Retina (tissue), 1 donor: ENCODE measurements at places on chromosomes 2 and 18.
A peak's percentile ranks its signal among the peaks of the same experiment; 100 is the strongest.

GRCh38 chr2:98577313-98577712 is 31.0 kb downstream of the COA5 start:
- no peak for DNase-seq

GRCh38 chr2:19336781-19337180 is 21.6 kb downstream of the OSR1 start:
- peak; percentile 24 for DNase-seq

GRCh38 chr2:104668631-104669030 is 185.3 kb upstream of the POU3F3 start:
- DNase-seq: no peak

DNA sequence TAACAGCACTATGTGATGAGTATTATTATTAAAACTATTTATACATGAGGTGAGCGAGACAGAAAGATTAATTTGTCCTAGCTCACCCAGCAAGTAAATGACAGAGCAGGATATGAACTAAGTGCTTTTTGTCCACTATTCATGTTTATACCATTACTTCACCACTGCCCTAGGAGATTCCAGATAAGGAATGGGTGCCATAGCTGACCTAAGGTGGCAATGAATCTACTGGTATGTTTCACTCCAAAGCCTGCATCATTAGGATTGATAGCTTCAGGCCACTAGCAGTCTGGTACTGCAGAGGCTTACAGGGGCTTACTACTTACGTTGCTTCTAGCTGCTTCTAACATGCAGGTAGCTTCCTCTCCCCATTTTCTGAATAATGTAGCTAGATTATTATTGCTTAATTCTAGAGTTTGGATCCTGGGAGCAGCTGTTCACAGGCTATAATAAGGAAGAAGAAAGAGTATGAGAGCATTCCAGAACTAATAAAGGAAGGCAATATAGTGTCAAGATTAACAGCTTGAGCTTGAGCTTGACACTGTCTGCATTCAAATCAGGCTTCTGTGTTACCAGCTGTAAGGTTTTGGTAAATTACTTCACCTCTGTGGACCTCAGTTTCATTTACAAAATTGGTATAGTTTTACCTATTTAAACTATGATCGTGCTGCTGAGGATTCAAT is 153.7 kb downstream of the GALNT3 start:
- DNase-seq: no peak

DNA sequence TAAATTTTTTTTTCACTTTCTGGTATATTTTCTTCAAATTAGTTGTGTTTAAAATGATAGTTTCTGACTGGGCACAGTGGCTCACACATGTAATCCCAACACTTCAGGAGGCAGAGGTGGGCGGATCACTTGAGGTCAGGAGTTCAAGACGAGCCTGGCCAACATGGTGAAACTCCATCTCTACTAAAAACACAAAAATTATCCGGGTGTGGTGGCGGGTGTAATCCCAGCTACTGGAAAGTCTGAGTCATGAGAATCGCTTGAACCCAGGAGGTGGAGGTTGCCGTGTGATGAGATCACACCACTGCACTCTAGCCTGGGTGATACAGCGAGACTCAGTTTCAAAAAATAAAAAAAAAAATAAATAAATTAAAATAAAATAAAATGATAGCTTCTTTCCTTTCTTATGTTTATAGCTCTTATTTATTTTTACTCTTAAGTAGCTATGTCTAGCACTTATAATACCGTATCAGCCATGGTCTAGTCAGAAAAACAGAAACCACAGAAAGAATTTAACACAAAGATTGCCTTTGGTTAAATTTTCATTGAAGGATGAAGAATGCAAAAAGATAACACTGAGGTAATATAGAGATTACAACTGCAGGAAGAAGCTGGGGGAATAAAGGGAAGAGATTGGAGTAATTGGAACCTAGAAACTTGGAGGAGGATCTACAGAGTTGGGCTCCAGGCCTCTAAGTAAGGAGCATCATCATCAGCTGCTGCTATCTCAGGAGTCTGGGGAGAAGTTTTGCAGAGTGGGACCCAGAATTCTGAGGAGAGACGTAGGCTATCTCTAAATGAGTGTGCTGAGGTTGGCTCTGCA is 54.7 kb upstream of the MBOAT2 start:
- no peak for DNase-seq

GRCh38 chr18:56565551-56566345 is 72.6 kb downstream of the TXNL1 start:
- no peak for DNase-seq

DNA sequence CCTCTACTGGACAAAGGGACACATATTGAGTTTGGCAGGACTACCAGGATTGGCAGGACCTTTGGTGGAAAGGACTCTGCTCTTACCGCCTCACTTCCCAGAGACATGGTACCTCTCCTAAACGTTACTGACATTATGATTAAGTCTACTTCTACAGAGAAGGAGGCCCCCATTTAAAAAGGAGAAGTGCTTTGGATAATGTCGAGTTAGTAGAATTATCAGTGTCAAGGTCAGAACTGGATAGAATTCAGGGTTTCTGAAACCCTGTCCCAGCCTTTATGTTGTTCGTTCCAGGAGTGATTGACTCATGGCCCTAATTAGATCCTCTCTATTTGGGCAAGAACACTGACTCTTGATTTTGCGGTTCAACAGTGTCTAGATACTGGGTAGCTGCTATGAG is 45.8 kb downstream of the LRRTM1 start:
- DNase-seq: no peak

DNA sequence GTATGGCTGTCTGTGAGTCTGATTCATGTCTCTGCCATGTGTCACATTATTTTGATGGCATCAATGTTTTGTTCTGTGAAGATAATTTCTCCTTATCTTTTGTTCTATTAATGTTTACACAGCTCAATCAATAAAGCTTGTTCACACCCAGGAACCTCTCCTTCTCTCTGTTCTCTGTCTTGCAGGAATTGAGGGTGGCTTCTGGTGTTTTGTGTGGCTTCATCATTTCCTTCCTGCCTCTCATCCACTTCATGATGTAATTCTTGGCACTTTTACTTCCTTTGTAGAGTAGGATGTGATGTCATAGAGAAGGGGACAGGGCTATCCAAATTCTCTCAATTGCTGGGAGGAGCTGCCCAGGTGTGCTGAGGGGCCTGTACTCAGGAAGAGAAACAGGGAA is 27.2 kb downstream of the ASXL3 start:
- no peak for DNase-seq

DNA sequence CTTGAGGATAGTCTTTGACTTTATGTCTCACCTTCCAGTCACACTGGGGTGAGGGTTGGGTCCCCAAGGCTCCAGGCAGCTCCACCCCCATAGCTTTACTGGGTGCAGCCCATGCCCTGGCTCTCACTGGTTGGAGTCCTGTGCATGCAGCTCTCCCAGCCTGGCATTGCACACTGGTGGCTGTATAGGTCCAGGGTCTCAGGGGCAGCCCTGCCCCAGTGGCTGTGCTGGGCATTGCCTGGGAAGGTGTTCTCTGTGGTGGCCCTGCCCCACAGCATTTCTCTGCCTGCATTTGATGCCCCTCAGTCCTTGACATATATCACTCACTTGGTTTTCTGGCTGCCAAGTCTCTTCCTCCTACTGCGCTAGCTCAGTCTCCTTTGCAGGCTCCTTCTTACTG is 21.2 kb downstream of the MPHOSPH10 start:
- no peak for DNase-seq

GRCh38 chr18:72391951-72392350 is 152.2 kb downstream of the CBLN2 start:
- DNase-seq: no peak

DNA sequence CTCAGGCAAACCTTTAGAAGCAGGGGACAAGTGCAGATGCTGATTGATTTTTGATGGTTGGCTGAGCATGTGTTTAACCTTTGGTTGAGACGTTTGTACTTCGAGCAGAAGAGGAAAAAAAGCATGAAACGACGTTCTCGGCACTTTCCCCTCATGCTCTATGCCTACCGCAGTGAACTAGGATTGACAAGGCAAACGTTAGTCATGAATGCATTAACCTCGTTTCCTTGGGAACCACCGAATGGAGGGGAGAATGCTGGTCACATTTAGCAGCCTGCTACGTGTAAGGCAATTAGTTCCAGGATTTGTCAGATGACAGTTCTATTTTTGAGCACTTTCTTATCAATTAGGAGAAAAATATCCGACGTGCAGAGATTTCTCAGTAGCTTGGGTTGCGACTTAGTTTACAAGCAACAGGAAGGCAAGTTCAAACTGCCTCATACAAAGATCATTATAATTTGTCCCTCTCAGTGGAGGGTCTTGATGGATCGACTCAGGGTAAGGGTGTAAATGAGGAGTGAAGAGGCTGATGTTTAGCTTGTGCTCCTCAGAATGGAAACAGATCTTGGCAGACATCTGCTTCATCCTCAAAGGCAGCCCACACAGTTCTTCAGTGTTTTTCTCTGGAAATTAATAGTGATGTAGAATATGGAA is 47.4 kb upstream of the GPR45 start:
- peak; percentile 61 for DNase-seq

- DNase-seq: no peak
These were observed 39.4 kb upstream of the WIPF1 start for GRCh38 chr2:174636987-174637386.

DNA sequence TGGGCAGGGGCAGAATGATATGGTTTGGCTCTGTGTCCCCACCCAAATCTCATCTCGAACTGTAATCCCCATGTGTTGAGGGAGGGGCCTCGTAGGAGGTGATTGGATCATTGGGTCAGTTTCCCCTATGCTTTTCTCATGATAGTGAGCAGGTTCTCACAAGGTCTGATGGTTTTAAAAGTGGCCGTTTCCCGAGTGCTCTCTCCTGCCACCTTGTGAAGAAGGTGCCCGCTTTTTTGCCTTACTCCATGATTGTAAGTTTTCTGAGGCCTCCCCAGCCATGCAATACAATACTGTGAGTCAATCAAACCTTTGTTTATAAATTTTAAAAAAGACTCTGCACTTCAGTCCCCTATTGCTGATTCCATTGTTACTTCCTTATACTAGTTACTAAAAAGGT is 82.9 kb upstream of the CDKL4 start:
- no peak for DNase-seq

DNA sequence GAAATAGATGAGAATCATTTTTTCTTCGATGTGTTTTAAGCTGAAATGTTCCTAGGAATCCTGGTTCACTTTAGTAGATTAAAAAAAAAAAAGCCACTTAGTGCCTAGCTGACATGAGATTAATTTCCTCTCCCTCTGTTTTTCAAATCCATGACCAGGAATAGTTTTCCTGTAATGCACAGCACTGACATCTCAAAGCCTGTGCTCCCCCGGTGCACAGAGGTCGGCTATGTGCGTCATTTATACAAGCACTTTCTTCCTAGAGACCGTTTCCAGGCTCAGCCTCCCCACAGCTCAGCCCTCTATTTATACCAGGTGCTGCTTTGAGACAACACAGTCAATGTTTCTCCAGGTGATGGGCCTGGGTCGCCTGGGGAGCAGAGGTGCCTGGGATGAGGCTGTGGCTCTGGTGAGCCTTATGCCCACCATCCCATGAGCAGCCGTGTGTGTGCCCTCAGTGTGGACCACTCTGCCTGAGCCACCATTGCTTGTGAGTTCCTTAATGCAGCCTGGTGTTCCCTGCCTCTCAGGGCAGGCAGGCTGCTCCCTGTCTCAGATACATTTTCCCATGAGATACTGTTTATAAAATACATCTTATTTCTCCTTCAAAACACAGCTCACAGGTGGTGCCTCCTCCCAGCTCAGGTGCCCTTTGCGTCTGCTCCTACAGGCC is 515.7 kb upstream of the HS6ST1 start:
- no peak for DNase-seq

DNA sequence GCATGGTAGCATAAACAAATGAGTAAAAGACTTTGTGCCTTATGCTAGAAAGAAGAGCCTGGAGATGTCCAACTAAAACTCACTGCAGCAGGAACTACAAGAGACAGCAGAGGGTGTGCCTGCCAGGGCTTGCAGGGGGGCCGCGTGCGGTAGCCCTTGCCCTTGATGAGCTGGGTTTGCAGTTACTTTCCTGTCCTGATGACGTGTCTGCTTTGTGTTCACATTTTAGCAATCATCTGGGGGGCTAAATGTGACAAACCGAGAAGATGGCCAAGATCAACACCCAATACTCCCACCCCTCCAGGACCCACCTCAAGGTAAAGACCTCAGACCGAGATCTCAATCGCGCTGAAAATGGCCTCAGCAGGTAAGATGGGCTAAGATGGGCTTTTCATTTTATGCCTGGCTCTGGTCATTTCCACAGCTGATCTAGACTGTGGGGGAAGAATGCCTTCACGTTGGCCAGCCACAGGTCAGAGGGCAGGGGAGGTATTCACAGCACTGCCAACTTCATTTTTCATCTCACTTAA is 23.5 kb downstream of the CNGA3 start:
- no peak for DNase-seq

- no peak for DNase-seq
These were observed 229.9 kb upstream of the HDAC4 start for GRCh38 chr2:239630618-239631286.
